Activated CD8-positive, alpha-beta memory T cell treated with anti-CD3 and anti-CD28 coated beads, Interleukin-2, amount 10 ng/mL, durations not matched to agents 7 days and 5 days (primary cell): ENCODE measurements at places on chromosomes 1 and 21. TPM values are rescaled to one million over a fixed set of nuclear protein-coding genes. Genes with fewer than 3 reads are reported as not detected.

DNA sequence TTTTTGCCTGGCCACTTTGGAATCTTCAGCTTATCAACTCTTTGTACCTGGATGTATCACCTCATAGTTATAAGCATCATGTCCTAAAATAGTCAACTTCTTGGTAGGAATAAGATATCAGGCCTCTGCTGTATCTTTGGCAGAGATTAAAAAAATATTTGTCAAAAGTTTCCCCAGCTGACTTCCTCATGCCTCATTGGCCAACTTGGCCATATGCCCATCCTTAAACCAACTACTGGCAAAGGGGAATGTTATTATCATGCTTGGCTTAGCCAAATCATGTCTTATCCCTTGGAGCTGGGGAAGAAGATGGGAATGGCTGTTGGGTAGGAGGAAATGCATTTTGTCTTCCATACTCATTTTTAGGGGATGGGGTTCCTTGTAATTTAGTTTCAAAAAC lies 23.4 kb downstream of the NFASC start:
- peaks cover 52% of the 10 kb centered on the region for H3K27me3 ChIP-seq
- H3K4me1 ChIP-seq: no peaks in the 10 kb centered on the region
- no peak overlapping the region for H3K27ac ChIP-seq
- no peak for DNase-seq
- no peak overlapping the region for H3K4me3 ChIP-seq

The KHDC4 gene
- total RNA-seq: 99.4 TPM

GRCh38 chr1:205772607-205773032 lies 2.7 kb downstream of the RAB29 start:
- DNase-seq: no peak
- peaks cover 53% of the 10 kb centered on the region for H3K36me3 ChIP-seq
- no peaks in the 10 kb centered on the region for H3K27me3 ChIP-seq
- peaks cover 48% of the 10 kb centered on the region for H3K4me1 ChIP-seq

DNA sequence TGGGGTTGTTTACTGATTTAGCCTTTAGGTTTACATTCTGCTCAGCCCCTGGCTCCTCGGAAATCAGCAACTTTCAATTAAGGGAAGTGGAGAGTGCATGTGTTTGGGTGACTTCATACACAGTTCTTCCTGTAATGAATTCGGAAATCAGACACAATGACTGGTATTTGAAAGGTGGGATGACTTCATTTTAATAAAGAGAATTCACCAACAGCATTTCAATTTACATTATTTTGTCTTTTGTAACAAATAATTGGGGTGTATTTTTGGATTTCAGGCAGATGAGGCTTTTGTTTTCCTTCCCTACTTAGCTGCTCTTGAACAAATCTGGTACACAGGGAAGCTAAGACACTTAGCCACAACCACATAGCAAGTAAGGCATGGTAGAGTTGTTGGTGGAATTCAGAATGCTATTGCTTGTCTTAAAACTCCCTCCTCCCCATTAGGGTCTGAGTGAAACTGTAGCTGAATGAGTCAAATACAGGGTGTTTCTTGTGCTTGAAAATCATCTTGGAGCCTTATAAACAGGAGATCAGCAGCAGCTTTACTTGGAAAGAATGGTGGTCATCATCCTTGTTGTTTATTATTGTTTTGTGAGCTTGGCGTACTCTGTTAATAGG lies 917 bp downstream of the STX12 start:
- peak overlapping the region; percentile 86 for H3K4me3 ChIP-seq
- peaks cover 33% of the 10 kb centered on the region for H3K4me1 ChIP-seq
- H3K36me3 ChIP-seq: peaks cover 11% of the 10 kb centered on the region
- no peaks in the 10 kb centered on the region for H3K27me3 ChIP-seq

The SUSD4 gene
- total RNA-seq: not detected

- peaks cover 4% of the 10 kb centered on the region for H3K27me3 ChIP-seq
- no peak overlapping the region for H3K4me3 ChIP-seq
- H3K4me1 ChIP-seq: no peaks in the 10 kb centered on the region
Observed at GRCh38 chr1:18009055-18009454, 98.5 kb upstream of the IGSF21 start.

DNA sequence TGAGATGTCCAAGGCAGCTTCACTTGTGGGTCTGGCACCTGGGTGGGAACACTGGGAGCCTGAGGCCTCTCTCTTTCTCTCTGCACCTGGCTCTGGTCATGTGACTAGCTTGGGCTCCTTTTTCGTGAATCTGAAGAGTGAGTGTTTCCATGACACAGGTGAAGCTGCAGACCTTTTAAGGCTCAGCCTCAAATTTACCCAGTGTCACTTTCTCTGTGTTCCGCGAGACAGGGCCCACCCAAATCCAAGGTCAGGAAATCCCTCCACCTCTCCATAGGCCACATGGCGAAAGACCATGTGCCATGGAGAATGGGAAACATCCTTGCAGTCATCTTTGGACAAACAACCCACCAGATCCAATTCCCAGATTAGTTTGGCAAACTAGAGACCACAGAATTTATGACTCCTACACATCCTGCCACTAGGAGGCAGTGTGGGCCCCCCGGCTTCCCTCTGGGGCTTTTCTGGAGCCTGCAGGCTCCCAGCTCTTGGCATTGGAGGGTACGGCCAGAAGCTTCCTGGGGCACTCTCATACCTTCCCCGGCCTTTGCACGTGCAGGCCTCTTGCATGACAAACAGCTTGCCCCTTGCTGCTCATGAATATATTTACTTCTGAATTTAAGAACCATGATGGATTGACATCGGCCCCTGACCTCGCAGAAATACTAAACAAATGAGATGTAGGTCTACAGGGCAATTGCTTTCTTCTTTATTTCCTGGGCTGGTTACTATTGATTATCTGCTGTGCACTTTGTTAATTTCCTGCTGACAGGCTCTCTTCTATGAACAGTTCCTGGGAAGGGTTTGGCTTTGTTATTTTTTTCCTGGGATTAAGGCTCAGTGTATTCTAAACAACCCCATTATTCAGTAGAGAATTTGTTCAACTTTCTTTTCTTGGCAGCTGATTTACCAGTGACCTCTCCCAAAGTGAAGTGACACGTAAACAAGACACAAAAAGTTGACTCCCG lies 180.7 kb downstream of the KAZN start:
- no peak for DNase-seq
- no peaks in the 10 kb centered on the region for H3K36me3 ChIP-seq
- no peak overlapping the region for H3K27ac ChIP-seq
- H3K4me3 ChIP-seq: no peak overlapping the region
- H3K4me1 ChIP-seq: peaks cover 9% of the 10 kb centered on the region
- peaks cover 3% of the 10 kb centered on the region for H3K27me3 ChIP-seq

The S100A7 gene
- total RNA-seq: not detected

The LRRC53 gene
- not detected for total RNA-seq

GRCh38 chr1:80629304-80629837 lies 1171.4 kb upstream of the ADGRL2 start:
- H3K36me3 ChIP-seq: no peaks in the 10 kb centered on the region
- H3K27ac ChIP-seq: no peak overlapping the region

DNA sequence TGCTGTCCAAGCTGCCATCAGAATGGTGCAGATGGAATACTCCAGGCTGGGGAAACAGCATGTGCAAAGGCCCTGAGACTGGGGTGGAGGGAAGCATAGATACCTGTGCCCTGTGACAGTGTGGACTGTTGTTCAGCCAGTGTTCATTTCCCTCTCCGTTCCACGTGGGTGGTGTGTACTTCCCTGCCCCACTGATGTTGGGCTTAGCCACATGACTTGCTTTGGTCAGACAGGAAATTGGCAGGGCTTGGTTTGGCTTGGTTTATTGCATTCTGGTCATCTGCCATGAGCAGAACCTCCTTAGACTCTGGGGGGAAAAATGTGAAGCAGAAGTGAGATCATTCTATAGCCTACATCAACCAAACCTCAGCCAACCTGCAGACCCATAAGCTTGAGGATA lies 102.4 kb upstream of the IGSF21 start:
- no peak for DNase-seq
- no peaks in the 10 kb centered on the region for H3K36me3 ChIP-seq
- no peak overlapping the region for H3K4me3 ChIP-seq
- H3K27me3 ChIP-seq: peaks cover 4% of the 10 kb centered on the region
- no peaks in the 10 kb centered on the region for H3K4me1 ChIP-seq

DNA sequence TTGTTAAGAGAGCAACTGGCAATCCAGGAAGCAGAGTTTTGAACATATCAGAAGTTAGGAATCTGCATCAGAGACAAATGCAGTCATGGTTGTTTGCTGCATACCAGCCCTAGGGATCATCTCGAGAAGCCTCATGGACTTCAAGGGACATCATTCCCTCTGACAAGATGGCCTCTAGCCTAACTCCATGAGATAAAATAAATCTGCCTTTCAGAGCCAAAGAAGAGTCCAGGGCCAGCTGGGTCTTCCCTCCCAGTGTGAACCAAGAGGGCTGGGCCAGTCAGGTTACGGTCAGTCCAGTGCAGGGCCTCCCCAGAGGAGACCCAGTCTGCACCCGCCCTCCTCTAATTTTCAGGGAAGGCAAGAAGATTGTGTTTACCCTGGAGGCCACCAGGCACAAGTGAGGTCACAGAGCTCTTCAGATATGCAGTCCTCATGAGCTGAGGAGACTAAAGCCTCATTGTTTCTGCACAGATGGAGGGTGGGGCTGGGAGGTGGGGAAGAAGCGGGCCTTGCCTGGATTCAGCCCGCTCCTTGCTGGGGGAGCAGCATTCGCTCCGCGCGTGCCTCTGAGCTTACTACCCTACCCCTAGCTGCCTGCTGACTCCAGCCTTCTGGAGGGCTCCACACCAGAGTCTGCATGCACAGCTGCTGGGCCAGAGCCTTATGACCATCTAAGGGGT lies 52.8 kb downstream of the CAPN2 start:
- peaks cover 8% of the 10 kb centered on the region for H3K4me1 ChIP-seq
- no peak overlapping the region for H3K27ac ChIP-seq
- H3K4me3 ChIP-seq: no peak overlapping the region
- peaks cover 65% of the 10 kb centered on the region for H3K36me3 ChIP-seq

DNA sequence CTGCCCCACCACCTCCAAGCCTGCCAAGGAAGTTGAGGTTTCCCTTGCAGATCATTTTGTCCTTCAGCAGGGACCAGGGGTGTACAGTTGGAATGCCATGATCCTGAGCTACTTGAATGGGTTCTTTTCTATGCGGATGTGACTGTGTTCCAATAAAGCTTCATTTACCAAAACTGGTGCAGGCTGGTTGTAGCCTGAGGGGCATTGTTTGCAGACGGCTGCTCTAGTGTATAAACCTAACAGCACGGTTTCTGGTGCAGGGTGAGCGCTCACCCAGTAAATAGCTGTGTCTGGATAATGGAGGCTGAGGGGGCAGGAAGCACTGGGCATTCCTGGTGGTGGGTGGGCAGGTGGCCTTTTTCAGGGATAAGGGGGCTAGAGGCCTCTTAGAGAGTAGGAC lies 72.7 kb upstream of the ACTL8 start:
- DNase-seq: no peak
- H3K36me3 ChIP-seq: no peaks in the 10 kb centered on the region
- H3K27ac ChIP-seq: no peak overlapping the region
- no peaks in the 10 kb centered on the region for H3K27me3 ChIP-seq
- no peak overlapping the region for H3K4me3 ChIP-seq

The CD160 gene
- 5.4 TPM for total RNA-seq

The OR14K1 gene
- total RNA-seq: not detected

DNA sequence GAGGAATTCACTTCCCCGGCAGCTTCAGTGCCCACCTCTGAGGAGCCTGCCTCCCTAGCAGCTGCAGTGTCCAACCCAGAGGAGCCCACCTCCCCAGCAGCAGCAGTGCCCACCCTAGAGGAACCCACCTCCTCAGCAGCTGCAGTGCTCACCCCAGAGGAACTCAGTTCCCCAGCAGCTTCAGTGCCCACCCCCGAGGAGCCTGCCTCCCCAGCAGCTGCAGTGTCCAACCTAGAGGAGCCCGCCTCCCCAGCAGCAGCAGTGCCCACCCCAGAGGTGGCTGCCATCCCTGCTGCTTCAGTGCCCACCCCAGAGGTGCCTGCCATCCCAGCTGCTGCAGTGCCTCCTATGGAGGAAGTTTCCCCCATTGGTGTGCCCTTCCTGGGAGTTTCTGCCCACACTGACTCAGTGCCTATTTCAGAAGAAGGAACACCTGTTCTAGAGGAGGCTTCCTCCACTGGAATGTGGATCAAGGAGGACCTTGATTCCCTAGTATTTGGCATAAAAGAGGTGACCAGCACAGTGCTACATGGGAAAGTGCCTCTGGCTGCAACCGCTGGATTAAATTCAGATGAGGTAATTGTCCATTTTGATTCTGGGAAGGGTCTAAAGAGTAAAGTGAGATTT lies 77.4 kb upstream of the BMP8A start:
- no peak overlapping the region for H3K4me3 ChIP-seq
- H3K36me3 ChIP-seq: peaks cover 18% of the 10 kb centered on the region
- peaks cover 26% of the 10 kb centered on the region for H3K4me1 ChIP-seq
- H3K27ac ChIP-seq: no peak overlapping the region

GRCh38 chr21:45364468-45365185 lies 40.3 kb upstream of the COL18A1 start:
- H3K27ac ChIP-seq: no peak overlapping the region
- H3K27me3 ChIP-seq: peaks cover 12% of the 10 kb centered on the region
- peaks cover 8% of the 10 kb centered on the region for H3K4me1 ChIP-seq
- no peak for DNase-seq
- no peaks in the 10 kb centered on the region for H3K36me3 ChIP-seq
- H3K4me3 ChIP-seq: peak overlapping the region; percentile 55

DNA sequence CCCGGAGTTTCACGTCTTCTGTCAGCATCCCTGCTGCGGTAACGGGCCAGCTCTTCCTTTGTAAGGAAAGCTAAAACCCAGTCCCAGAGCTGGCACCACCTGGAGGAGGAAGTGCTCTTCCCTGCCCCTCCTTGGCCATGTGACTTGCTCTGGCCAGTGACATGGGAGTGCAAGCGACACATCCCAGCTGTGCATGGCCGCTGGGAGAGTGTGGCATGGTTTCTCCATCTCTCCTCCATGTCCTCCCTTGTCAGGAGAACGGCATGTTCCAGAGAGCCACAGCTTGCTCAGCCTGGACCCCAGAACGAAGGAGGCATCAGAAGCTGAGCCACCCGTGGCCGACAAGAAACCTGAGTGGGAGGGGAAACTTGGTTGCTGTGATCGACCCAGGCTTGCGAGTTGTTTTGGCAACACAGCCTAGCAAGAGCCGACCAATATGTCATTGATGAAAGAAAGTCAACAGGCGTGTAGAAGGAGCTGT lies 2.7 kb upstream of the PRXL2B start:
- H3K4me3 ChIP-seq: peak overlapping the region; percentile 82
- DNase-seq: no peak
- H3K36me3 ChIP-seq: peaks cover 1% of the 10 kb centered on the region
- peaks cover 50% of the 10 kb centered on the region for H3K4me1 ChIP-seq
- no peaks in the 10 kb centered on the region for H3K27me3 ChIP-seq
- peak overlapping the region; percentile 93 for H3K27ac ChIP-seq

The LMX1A gene
- total RNA-seq: not detected

The SIM2 gene
- total RNA-seq: 0.09 TPM

The ACOT11 gene
- total RNA-seq: 0.96 TPM
